ENCODE measurements at places on chromosomes 11 and 22. TPM values are rescaled to one million over a fixed set of nuclear protein-coding genes. Genes with fewer than 3 reads are reported as not detected.

The RELA gene
- total RNA-seq = 76.9 TPM

The PIWIL4 gene
- 0.37 TPM for total RNA-seq

- no peak for DNase-seq
Observed at GRCh38 chr11:81237139-81237538, 1496.5 kb downstream of the FAM181B start.

DNA sequence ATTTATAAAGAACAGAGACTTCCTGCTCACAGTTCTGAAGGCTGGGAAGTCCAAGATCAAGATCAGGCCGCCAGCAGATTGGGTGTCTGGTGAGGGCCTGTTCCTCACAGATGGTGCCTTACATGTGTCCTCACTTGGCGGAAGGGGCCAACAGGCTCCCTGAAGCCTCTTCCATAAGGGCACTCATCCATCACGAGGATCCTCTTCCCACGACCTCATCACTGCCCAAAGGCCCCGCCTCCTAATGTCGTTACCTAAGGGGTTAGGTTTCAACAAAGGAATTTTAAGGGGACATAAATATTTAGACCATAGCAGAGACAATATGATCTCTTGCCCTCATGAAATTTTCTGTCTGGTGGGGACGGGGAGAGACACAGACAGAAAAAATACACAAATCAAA is 18.6 kb downstream of the TP53AIP1 start:
- no peak for DNase-seq

DNA sequence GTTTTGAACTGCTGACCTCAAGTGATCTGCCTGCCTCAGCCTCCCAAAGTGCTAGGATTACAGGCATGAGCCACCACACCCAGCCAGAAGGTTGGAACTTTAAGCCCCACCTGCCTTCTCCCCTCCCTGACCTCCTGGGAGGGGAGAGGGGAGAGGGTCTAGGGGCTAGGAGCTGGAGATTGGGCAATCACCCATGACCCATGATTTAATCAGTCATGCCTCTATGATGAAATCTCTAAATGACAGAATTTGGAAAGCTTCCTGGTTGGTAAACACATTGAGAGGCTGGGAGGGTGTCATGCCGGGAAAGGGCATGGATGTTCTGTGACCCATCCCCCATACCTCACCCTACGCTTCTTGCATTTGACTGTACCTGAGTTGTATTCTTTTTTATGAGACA is 17.1 kb upstream of the TFIP11 start:
- no peak for DNase-seq

DNA sequence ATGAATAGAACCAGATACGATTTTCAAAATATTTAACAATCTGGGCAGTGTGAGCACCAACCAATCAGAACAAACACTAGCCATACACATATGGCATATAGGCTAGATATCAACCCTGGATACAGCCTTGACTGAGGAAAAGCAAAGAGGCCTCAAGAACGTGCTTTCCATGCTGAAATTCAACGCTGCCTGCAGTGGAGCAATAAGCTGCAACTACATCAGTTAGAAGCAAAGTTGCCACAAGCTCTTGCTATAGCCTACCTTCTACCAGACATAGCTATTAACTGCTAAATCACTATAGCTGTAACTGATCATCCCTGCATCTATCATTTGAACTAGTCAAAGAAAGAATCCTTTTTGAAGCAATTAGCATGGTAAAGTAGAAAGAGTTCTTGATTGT is 42.5 kb downstream of the DENND5A start:
- no peak for DNase-seq
